NCI-H1105 treated with DMSO at 0.1 percent for 48 hours (cell line): ENCODE measurements at places on chromosomes 1 and 21.

DNA sequence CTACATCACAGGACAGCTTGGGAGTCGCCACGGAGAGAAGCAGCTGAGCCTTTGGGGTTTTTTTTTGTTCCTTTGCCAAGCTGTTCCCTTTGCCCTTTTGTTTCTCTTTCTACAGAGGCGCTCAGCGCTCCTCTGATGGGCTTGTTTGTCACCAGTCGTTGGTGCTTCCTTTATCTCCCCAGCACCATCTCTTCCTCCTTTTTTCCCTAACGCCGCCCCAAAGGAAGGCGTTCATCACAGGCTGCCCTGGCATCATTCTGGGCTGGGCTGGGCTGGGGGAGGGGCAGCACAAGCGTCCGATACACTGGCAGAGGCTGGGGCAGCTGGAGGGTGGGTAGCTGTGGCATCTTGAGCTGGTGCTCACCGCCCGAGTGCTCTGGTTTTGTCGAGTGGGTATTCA, 10.5 kb downstream of the IGSF21 start:
- DNase-seq: no peak

- DNase-seq: no peak
These were observed 54.1 kb downstream of the PALMD start for GRCh38 chr1:99700020-99700419.

DNA sequence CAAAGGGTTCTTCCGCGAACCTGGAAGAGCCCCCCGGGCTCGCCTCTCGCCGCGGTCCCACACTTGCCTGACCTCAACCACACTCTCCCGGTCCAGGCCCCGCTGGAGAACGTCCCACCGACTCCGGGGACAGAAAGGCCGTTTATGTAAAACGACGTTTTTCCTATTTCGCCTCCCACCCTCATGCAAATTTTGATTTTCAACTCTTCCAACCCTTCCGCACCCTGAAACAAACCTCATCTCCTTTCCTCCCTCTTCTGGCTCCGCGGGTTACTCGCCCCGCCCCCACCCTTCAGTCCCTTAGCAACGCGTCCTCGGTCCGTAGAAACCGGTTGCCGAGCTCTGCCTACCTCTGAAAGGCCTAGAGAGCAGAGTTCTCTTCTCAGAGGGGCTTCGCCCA, at the start of gene C1orf141:
TSS of gene C1orf141 (minus strand) at position 276 of the 400 bp plus-strand sequence. CDS start 7,730 bp downstream, outside the sequence.
- DNase-seq: no peak

DNA sequence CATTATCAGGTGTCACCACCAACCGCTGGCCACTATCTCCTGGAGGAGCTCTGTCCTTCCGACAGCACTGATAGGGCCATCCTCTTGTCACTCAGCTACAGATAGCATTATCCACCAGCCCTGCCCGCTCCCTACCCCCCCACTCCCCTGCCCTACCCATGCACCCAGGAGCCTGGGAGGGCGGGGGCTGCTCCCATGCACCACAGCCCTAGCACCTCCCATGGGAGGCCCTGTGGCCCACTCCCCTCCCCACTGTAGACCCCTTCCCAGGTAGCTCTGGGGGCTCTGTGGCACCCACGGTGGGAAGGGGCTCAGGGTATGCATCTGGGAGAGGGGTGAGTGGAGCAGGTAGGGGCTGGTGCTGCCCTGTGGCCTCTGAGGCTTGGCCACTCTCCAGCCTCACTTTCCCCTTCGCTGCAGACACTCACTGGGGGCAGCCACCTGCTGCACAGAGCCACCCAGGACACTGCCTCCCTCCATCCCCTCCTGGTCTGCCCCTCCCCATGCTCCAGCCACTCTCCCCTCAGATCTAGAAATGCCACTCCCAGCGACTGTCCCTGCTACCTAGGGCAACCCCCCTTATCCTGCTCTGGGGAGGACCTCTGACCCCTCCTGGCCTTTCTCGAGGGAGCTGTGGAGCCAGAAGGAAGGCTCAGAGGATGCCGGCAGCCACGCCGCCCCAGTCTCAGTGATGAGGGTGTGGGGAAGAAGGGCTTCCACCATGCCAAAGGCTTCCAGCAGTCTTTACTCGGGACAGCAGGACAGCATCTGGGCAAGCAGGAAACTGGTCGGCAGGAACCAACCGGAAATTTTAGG, 58.5 kb downstream of the WNT9A start:
- no peak for DNase-seq

- no peak for DNase-seq
These were observed 102.5 kb downstream of the GPR52 start for GRCh38 chr1:174550296-174550695.

GRCh38 chr1:157034137-157034800, 11.3 kb downstream of the ARHGEF11 start:
- DNase-seq: no peak

DNA sequence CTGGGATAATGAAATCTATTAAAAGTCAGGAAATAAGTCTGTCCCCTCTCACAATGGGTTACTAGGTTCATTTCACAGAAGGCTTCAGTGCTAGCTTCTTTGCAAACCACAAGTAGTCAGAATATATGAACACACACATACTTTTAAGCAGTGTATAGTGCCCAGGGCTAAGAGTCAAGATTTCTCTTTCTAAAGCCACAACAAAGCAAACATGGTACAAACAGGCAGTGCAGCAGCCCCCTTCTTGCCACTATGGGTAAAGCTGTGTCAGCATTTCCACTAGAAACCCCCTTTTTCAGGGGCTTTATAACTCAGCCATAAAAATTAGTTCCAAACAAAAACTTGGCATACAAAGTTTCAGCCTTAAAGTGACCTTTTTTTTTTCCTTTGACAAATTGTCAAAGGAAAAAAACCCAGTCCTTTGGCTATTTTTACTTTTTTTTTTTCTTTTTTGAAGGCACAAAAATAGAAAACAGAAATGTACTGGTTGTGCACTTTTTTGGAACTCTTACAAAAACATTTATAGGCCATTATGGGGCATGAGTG, 315.4 kb downstream of the LMO4 start:
- DNase-seq: peak; percentile 57

GRCh38 chr1:231715816-231716722, 89.5 kb downstream of the DISC1 start:
- no peak for DNase-seq

DNA sequence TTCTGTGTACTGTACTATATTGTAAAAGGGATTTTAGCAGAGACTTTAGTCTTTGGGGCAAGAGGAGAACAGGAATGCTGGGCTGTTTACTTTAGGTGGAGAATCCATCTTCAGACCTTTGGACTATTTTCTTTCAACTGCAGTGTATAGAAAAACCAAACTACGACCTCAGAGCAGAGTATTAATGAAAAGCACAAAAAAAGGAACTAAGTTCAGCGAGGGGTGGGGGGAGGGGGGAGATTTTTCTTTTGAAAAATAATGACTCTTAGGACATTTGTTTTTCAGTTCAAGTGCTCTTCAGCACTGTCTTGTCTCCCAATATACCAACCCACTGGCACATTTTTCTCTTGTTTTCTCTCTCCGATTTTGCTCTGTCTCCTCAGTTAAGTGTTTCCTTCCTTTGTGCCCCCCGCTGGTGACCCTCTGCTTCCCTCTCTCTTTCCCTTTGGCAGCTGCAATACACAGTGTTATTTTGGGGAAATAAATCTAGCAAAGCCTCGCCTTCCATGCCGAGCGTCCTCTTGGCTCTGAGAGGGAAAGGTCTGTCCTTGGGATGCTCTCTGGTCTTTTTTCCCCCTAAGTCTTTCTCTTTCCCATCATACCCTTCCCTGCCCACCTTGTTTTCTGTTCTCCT, 44.8 kb downstream of the ACP6 start:
- DNase-seq: no peak

GRCh38 chr1:157356601-157357000, 195.7 kb downstream of the FCRL5 start:
- no peak for DNase-seq

DNA sequence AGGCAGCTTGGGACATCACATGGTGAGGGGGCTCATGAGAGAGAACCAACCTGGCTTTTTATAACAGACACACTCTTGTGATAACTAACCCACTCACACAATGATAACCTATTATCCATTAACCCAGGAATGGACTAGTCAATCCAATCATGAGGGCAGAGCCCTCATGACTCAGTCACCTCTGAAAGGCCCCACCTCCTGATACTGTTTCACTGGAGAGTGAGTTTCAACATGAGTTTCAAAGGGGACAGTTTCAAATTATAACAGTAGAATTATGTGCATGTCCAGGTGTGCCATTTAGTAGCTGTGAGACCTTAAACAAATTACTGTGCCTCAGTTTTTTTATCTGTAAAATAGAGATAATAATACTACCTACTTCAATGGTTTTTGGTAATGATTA, 47.6 kb upstream of the PPP2R5A start:
- no peak for DNase-seq

GRCh38 chr1:198809247-198809646, 170.4 kb downstream of the PTPRC start:
- DNase-seq: no peak
